Activated T-cell treated with anti-CD3 and anti-CD28 coated beads, Interleukin-2, amount 50 U/mL, for 72 hours (primary cell): ENCODE measurements at places on chromosomes 6 and 20.

GRCh38 chr6:13188306-13188705 lies 140.0 kb downstream of the TBC1D7 start:
- DNase-seq, result no peak

- DNase-seq, result no peak
These were observed 35.7 kb upstream of the MLN start for GRCh38 chr6:33839399-33840047.

- no peak for DNase-seq
These were observed 149.7 kb upstream of the IMPG1 start for GRCh38 chr6:76222189-76222588.

DNA sequence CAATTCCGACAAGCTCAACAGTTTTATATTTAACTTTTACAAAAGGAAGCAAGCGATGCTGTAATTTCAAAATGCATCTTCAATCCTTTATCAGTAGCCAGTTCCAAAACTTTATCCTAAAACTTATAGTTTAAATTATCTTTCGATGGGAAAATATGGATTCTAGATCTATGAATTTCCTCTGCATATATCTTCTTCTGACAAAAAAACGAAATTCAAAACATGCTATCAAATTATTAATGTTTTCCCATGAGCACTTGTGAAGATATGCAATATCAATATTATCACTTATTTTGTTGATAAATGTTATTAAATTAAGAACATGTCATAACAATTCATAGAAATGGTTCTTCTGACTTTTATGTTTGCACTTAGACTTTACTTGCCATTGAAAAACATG lies 2.3 kb downstream of the NCR2 start:
- DNase-seq, result no peak

- no peak for DNase-seq
These were observed 115.2 kb upstream of the BCLAF1 start for GRCh38 chr6:136404627-136405419.

- no peak for DNase-seq
These were observed 520.9 kb downstream of the CD83 start for GRCh38 chr6:14638435-14638905.

GRCh38 chr6:33947047-33947446 lies 143.2 kb upstream of the MLN start:
- DNase-seq, result no peak

- DNase-seq, result no peak
These were observed 146.0 kb upstream of the BEND6 start for GRCh38 chr6:56808871-56809359.
